ENCODE measurements at places on chromosomes 1 and 21. TPM values are rescaled to one million over a fixed set of nuclear protein-coding genes. Genes with fewer than 3 reads are reported as not detected.

- H3K36me3 ChIP-seq, result no peaks in the 10 kb centered on the region
- no peak for DNase-seq
- H3K4me1 ChIP-seq, result no peaks in the 10 kb centered on the region
- no peaks in the 10 kb centered on the region for H3K27me3 ChIP-seq
- H3K27ac ChIP-seq, result no peak overlapping the region
- no peak overlapping the region for H3K4me3 ChIP-seq
These were observed 42.0 kb downstream of the S1PR1 start for GRCh38 chr1:101278845-101279244.

GRCh38 chr1:184866586-184866985 is 107.7 kb downstream of the NIBAN1 start:
- H3K27me3 ChIP-seq, result no peaks in the 10 kb centered on the region
- no peak overlapping the region for H3K4me3 ChIP-seq

GRCh38 chr1:43466403-43466802 is 12.7 kb upstream of the HYI start:
- no peak overlapping the region for H3K27ac ChIP-seq
- no peaks in the 10 kb centered on the region for H3K36me3 ChIP-seq
- H3K27me3 ChIP-seq, result no peaks in the 10 kb centered on the region
- no peaks in the 10 kb centered on the region for H3K4me1 ChIP-seq

GRCh38 chr1:225644666-225645065 is 8.3 kb downstream of the ENAH start:
- no peaks in the 10 kb centered on the region for H3K36me3 ChIP-seq
- no peak for DNase-seq
- no peak overlapping the region for H3K27ac ChIP-seq
- H3K27me3 ChIP-seq, result no peaks in the 10 kb centered on the region
- H3K4me1 ChIP-seq, result peaks cover 38% of the 10 kb centered on the region

DNA sequence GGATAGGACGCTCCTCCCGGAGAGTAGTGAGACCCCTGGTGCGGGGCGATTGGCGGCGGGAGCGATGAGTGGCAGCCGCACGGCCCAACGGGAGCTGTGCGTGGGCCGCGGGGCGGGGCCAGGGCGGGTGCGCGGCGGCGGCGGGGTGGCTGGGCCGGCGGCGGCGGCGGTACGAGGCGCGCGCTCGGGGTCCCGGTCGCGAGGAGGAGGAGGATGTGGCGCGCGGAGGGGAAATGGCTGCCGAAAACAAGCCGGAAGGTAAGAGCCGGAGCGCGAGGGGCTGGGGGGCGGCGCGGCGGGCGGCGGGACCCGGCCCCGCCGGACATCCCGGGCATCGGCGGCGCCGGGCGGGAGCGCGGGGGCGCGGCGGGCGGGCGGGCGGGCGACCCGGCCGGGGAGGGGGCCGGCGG is at the start of gene CAMTA1:
Gene CAMTA1, plus strand, starts transcription at position 137 of the 410 bp plus-strand sequence. Its CDS starts 77 bp downstream, at position 214.
- no peaks in the 10 kb centered on the region for H3K27me3 ChIP-seq
- H3K27ac ChIP-seq, result peak within 1 kb of the TSS; percentile 98
- H3K4me1 ChIP-seq, result peaks cover 25% of the 10 kb centered on the region

GRCh38 chr1:177631770-177632169 is 338.1 kb downstream of the SEC16B start:
- no peaks in the 10 kb centered on the region for H3K4me1 ChIP-seq
- no peak for DNase-seq

DNA sequence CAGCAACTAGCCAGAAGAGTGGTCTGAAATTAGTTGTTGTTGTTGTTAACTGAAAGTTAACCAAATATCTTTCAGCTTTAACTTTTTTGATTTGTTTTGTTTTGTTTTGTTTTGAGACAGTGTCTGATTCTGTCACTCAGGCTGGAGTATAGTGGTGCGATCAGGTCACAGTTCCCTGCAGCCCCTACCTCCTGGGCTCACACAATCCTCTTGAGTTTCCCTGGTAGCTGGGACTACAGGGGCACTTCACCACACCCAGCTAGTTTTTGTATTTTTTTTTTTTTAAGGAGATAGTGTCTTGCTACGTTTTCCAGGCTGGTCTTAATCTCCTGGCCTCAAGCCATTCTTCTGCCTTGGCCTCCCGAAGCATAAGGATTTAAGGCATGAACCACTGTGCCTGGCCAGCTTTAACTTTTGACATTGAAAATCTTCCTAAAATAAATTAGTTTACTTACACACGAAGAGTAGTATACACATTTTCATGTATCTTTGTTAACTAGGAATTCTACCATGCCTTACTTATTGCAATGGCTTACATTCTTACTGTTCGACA is 45.0 kb downstream of the GNG12 start:
- DNase-seq, result no peak
- H3K27ac ChIP-seq, result no peak overlapping the region
- no peak overlapping the region for H3K4me3 ChIP-seq
- peaks cover 22% of the 10 kb centered on the region for H3K4me1 ChIP-seq
- H3K36me3 ChIP-seq, result no peaks in the 10 kb centered on the region

GRCh38 chr1:24965571-24965930 is 35.5 kb upstream of the RUNX3 start:
- H3K36me3 ChIP-seq, result no peaks in the 10 kb centered on the region
- H3K4me3 ChIP-seq, result no peak overlapping the region
- no peak for DNase-seq
- no peak overlapping the region for H3K27ac ChIP-seq
- H3K4me1 ChIP-seq, result peaks cover 2% of the 10 kb centered on the region
- H3K27me3 ChIP-seq, result no peaks in the 10 kb centered on the region

GRCh38 chr1:205365945-205366463 is 9.3 kb upstream of the KLHDC8A start:
- no peak overlapping the region for H3K27ac ChIP-seq
- no peaks in the 10 kb centered on the region for H3K27me3 ChIP-seq
- DNase-seq, result no peak
- peaks cover 14% of the 10 kb centered on the region for H3K4me1 ChIP-seq
- no peak overlapping the region for H3K4me3 ChIP-seq

DNA sequence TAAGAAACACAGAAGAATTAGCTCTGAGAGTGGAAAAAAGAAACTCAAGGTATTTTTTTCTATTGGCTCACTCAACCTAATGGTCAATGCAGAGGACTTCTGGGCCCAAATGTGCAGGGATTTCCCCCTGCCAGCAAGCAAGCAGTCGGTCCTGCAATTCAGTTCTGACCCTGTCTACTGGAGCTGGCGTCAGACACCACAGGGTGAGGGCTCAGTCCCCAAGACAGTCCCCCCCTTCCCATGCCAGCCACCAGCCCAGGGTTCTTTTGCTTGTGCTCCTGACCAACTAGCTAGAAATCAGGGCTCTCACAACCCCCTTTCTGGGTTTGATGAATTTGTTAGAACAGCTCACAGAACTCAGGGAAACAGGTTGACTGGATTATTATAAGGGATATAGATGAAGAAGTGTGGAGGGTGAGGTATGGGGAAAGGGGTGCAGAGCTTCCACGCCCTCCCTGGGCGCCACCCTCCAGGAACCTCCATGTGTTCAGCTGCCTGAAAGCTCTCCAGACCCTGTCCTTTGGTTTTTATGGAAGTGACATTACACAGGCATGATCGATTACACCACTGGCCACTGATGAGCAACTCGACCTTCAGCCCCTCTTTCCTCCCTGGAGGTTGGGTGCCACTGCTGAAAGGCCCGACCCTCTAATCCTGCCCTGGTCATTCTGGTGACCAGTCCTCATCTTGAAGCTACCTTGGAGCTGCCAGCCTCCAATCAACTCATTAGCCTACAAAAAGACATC is 22.5 kb upstream of the PWP2 start:
- H3K27me3 ChIP-seq, result no peaks in the 10 kb centered on the region
- no peak overlapping the region for H3K4me3 ChIP-seq
- H3K4me1 ChIP-seq, result no peaks in the 10 kb centered on the region

- H3K36me3 ChIP-seq, result peaks cover 15% of the 10 kb centered on the region
- H3K4me3 ChIP-seq, result no peak overlapping the region
- no peaks in the 10 kb centered on the region for H3K27me3 ChIP-seq
These were observed 301.1 kb upstream of the NRIP1 start for GRCh38 chr21:15365751-15366392.

DNA sequence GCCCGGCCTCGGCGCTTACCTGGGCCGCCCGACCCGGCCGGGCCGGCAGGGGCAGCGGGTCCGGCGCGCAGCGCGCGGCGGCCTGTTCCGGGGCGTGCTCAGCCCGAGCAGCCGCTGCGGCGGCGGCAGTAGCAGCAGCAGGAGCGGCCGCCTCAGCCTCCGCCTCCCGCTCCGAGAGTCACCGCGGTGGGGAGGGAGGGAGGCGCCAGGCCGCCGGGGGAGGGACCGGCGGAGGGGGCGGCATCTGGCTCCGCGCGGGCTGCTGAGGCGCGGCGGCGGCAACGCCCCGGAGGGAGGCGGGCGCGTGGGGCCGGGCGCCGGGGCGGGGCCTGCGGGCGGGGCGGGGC is at the start of gene CTNNBIP1:
Gene CTNNBIP1, minus strand, starts transcription at position 194 of the 347 bp plus-strand sequence. CDS start 38,205 bp downstream, outside the sequence.
- peak within 1 kb of the TSS; percentile 96 for H3K27ac ChIP-seq
- no peaks in the 10 kb centered on the region for H3K27me3 ChIP-seq
- H3K36me3 ChIP-seq, result no peaks in the 10 kb centered on the region
- peak within 1 kb of the TSS; percentile 80 for H3K4me3 ChIP-seq

DNA sequence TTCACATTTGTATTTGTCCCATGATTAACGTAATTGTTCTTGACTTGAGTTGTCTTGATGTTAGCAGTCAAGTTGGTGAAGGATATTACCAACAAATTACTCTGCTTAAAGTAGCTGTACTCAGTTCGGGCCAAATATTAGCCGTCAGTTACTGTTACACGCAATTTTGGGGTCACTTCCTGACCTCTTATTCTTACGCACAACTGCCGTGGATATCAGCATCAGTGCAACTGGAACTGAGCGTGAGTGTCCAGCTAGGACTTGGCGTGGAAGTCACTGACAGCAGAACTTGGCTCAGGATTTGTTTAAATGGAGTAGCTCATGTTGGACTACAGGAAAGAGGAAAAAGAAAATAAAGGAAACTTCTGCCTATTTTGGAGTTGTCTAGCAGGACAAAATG is 56.4 kb downstream of the ADAMTS1 start:
- H3K27me3 ChIP-seq, result no peaks in the 10 kb centered on the region
- H3K4me1 ChIP-seq, result no peaks in the 10 kb centered on the region
- no peak overlapping the region for H3K4me3 ChIP-seq

GRCh38 chr1:41907446-41907845 is 11.3 kb downstream of the HIVEP3 start:
- H3K27ac ChIP-seq, result no peak overlapping the region
- H3K36me3 ChIP-seq, result no peaks in the 10 kb centered on the region
- H3K27me3 ChIP-seq, result no peaks in the 10 kb centered on the region

LIPI gene
- not detected for total RNA-seq

LRRC39 gene
- not detected for total RNA-seq

NOL9 gene
- total RNA-seq, result 44.6 TPM

NOS1AP gene
- 5.8 TPM for total RNA-seq
